Uterus (tissue), 4 donors: ENCODE measurements at places on chromosomes 2 and 18. TPM values are rescaled to one million over a fixed set of nuclear protein-coding genes. Genes with fewer than 3 reads are reported as not detected.

DNA sequence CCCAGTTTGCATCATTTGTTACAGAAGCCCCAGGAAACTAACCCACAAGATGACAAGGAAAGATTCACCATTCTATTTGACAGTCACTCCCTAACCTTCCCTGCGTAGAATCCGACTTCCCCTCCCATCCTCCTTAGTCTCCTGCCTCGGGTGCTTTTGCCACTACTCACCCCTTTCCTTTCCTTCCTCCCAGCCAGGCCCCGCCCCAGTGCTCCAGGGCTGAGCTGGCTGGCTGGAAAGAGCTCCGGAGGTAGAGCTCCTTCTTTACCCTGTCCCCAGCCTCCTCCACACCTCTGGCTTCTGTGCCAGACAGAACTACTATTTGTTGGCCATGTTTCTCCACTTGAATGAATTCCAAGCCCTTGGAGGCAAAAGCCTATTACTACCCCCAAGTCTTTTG lies 317.6 kb upstream of the NCKAP5 start:
- DNase-seq: no peak

ALPI gene
- not detected for total RNA-seq

DNA sequence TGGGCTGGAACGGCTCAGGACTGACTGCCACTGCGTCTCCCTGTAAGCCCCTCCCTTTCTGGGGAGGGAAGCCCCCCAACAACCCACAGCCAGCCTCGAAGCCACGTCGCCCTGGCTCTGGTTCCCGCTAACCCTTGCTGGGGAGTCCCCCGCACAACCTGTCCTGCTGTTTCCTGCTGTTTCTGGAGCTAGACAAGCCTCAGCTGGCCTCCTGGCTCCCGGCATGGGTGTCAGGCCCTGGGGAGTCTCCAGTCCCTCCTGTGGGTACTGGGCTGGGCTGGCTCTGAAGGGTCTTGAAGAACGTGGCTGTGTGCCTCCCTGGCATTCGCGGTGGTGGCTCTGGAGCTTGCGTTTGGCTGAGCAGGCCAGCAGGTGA lies 20.9 kb downstream of the NFATC1 start:
- DNase-seq: no peak

AKAIN1 gene
- not detected for total RNA-seq

- no peak for DNase-seq
Measured at GRCh38 chr2:44191739-44192138, 23.1 kb downstream of the PPM1B start.

CYS1 gene
- 13.3 TPM for total RNA-seq

- no peak for DNase-seq
Measured at GRCh38 chr2:50650403-50650810, 381.5 kb downstream of the NRXN1 start.

ASPRV1 gene
- 5.2 TPM for total RNA-seq

- no peak for DNase-seq
Measured at GRCh38 chr2:6074089-6074643, 382.0 kb downstream of the SOX11 start.

G6PC2 gene
- total RNA-seq: 0.95 TPM

GRCh38 chr2:179861027-179861415 lies 391 bp downstream of the ZNF385B start:
- no peak for DNase-seq

GRCh38 chr2:106147159-106147558 lies 46.9 kb downstream of the UXS1 start:
- no peak for DNase-seq

DNA sequence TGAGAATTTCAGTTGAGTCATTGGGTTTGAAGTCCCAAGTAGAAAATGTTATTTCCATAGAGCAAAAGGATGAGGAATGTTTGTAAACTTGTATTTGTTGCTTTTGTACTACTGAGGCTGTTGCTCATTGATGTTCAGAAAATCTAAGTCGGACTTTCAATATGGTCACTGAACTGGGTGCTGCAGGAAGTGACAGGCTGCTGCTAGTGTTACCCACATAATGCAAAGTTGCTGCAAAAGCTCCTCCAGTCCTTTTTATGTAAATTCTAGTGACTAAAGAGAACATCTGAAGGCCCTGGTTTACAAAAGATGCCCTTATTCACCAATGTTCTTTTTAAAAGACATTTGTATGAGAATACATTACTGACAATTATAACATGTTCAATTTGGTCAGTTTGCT lies 131.1 kb upstream of the FAM98A start:
- DNase-seq: no peak

DNA sequence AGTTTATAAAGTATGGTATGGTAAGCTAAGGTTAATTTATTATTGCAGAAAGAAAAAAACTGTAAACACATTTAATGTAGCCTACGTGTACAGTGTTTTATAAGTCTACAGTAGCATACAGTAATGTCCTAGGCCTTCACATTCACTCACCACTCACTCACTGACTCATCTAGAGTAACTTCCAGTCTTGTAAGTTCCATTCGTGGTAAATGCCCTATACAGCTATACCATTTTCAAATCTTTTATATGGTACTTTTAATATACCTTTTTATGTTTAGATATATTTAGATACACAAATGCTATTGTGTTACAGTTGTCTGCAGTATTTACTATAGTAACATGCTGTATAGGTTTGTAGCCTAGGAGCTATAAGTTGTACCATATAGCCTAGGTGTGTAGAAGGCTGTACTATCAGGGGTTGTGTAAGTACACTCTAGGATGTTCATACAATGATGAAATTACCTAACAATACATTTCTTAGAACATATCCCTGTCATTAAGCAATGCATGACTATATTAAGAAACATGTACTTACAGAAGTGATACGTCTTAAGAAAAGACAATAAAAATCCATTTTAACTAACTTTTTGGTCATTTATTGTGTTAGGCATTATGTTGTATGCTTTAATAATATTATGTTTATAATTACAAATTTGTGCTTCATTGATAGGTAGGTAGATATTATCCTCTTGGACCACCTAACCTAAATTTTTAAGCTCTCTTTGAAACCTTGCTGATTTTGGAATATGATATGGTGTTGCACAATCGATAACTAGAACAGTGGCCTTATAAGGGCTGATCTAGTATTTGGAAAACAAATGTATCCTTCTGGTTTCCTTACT lies 51.9 kb downstream of the VRK2 start:
- DNase-seq: no peak

DNA sequence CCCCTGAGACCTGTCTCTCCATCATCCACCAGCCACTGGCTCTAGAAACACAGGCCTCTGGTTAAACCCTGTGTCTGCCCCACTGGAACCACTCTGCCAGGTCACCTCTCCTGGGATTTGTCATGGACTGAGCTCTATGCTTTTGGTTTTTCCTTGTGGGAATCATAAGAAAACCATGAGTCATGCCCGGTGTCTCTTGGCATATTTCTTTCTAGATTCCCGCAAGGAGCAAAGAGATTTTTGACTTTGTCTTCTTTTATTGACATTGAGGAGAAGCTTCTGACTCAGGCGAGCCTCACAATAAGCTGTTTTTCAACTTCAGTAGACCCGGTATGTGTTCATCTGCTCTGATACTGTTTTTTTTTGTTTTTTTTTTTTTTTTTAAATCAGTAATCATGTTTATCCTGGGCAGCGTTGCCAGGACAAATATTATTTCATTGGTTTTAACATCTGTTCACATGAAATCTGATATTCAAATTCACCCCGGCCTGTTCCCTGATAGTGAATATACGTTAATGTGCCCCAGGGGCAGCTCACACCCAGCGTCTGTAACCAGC lies 207.1 kb downstream of the ACKR3 start:
- DNase-seq: no peak

DNA sequence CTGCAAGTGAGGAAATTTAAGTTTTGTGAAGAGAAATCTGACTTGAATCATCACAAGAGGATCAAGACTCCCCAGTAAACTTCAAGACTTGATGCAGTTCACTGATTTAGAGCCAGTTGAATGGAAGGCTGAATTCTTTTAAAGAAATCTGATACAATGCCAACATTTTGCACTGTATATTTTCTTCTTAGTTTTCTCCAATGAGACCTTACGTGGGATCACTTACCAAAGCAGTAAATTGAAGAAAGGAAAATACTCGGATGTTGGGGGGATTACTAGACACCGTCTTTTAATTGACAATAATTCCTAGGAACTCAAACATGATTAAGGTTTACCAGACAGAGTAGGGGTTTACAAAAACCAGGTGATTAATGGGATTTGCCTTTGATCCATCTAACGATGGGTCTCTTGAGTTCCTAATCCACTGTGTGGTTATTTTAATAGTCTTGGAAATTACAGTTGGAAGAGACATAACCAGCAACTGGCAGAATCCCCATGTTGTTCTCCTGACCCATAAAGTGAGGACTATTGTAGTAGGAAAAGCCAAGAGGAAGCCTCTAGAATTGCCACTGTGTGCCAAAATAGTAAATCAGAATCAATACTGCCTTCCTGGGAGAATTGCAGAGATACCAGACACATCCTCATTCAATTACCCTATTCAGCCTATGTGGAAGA lies 354.5 kb downstream of the PID1 start:
- DNase-seq: no peak

PDCD1 gene
- total RNA-seq: not detected
